ENCODE measurements at places on chromosomes 6 and 20.

GRCh38 chr20:17971300-17972013, 2.6 kb downstream of the MGME1 start:
- no peak for DNase-seq

GRCh38 chr6:143959927-143960326, 48.1 kb downstream of the PLAGL1 start:
- no peak for DNase-seq

DNA sequence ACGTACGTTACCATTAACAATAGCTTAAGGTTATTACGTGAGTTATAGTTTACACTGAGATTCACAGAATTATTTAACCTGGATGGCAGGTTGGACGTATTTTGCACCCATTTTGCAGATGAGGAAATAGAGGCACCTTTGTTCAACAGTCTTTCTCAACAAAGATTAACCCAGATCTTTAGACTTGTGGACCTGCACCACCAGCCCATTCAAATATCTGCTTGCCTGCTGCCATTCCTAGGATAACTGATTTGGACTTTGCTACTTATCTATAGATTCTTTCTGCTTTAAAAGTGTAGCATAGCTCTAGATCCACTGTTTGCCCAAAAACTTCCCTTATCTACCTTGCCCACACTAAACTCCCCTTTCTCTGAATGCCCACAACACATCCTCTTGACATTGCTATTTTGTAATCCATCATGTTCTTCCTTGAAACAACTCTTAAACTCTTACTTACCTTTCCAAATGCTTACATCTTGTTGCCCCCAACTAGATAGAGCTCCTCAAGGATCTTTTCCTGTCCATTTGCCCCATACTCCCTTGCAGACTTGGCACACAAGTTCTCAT, 56.4 kb upstream of the TNFAIP3 start:
- DNase-seq, result no peak

DNA sequence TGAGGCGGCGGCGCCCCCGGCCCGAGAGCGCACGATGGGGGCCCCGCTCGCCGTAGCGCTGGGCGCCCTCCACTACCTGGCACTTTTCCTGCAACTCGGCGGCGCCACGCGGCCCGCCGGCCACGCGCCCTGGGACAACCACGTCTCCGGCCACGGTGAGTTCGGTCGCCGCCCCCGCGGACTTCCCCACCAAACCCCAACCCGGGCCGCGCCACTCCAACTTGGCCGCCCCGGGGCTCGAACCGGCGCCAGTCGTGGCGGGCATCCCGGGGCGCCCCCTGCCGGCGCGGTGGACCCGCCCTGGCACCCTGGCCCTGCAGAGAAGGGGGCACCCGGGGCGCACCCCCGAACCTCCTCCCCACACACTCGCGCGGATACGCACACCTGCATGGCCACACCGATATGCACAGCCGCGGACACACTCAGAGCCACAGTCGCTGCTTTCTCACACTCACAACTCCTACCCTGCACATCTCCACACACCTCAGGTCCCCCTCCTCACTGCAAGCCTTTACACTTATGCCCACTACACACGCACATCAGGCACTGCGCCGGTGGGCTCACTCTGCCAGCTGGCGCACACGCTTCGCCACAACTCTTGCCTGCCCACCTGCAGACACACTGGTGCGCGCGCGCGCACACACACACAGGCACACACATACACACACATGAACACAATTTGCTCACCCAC, 535 bp downstream of the VSTM2L start:
- no peak for DNase-seq

GRCh38 chr6:41937861-41938574, 3.6 kb downstream of the CCND3 start:
- DNase-seq, result no peak

DNA sequence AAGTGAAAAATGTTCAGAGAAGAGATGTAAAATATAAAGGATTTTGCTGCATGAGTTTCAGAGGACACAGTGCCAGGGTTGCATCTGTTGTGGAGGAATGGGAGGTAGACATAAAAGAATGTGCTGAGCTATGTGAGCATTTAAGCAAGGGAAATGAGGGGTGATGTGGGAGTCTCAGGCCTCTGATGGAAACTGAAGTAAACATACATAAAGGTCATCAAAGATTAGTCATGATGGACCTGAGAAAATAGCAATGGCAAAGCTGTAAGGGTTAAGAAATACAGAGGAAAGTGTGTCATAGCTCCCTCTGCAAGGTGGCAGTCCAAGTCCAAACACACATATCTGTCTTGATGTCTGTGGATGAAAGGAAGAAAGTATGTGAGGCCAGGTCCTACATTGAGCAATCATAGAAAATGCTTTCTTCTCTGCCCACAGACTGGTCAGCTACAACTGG, 306.6 kb upstream of the ECI2 start:
- DNase-seq, result no peak

- DNase-seq, result no peak
Observed at GRCh38 chr6:108295676-108296075, 822 bp downstream of the AFG1L start.

- no peak for DNase-seq
Observed at GRCh38 chr20:39429726-39430125, 467.6 kb downstream of the DHX35 start.

DNA sequence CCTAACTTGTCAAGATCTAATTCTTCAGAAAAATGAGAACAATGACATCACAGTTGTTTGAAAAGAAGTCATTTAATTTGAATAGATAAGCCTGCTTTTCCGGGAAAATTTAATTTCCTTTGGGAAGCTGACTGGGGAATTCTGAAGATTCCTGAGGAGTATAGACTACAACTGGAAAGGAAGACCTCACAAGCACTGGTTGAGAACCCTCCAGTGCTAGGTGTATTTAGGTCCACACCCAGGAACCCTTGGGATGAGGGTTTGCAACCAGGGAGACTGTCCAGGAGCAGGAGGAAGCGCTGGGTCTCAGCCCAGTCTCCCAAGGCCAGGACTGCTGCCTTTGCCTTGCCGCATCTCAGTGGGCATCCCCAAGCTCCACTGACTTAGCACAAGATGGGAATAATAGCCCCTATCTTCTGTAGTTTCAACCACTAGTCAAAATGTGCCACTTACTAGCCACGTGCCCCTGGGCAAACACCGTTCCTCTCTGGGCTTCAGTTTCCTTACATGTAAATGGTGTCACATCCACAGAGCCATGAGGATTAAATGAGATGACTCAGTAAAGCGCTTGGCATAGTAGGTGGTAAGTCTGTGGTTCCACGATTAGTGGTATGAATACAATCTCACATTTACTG, 6.9 kb upstream of the CD93 start:
- no peak for DNase-seq

DNA sequence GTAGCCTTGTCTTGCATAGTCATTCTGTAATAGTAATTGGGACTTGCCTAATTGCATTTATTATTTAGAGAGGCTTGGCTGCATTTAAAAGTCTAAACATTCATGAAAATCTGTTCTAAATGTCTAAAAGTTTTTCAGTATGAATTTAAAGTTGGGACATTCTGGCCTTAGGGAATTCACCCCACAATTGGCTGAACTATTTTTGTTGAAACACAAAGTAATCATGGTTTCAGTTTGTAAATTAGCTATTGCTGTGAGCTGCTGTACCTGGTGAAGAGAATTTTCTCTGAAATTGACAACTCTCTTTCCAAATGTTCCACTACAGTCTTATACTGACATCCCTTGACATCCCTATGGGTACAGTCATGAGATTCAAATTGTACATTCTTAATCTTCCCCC, 253.0 kb downstream of the FARS2 start:
- DNase-seq, result no peak

DNA sequence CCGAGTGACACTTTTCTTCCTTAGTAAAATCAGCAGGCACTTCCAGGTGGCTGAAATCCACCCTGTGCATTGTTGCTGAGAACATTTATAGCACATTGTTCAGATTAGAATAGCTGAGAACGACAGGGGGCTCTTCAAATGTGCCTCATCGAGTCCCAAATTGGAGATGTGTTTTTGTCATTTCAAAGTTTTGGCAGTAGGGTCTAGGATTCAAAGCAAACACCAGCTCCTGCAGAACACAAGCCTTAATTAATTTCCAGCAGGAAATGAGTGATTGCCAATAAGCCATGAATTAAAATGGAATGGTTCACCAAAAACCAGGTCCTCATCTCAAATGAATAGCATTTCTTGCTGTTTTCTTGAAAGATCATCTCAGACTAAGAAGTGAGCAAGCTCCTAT, 171.6 kb downstream of the PLCB1 start:
- DNase-seq, result no peak

- no peak for DNase-seq
Observed at GRCh38 chr6:158283304-158283980, 28.8 kb upstream of the TULP4 start.

GRCh38 chr20:61130156-61130555, 121.9 kb upstream of the CDH4 start:
- DNase-seq, result no peak

DNA sequence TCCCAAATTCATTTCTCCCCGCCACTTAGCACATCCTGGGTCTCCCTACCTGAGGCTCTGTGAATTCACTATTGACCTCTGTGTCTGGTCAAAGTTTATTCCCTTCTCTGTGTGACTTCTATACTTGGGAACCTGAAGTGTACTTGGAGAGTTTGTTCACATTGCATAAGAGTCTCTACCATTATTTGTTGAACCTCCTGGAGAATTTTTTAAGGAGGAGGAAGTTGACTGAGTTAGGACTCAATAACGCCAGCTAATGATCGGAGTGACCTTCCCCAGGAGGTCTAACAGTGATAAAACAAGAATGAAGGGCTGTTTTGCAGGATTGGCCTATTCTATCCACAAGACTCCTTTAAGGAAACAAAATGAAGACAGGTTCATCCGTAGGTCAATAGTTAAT, 23.6 kb downstream of the STMND1 start:
- no peak for DNase-seq

DNA sequence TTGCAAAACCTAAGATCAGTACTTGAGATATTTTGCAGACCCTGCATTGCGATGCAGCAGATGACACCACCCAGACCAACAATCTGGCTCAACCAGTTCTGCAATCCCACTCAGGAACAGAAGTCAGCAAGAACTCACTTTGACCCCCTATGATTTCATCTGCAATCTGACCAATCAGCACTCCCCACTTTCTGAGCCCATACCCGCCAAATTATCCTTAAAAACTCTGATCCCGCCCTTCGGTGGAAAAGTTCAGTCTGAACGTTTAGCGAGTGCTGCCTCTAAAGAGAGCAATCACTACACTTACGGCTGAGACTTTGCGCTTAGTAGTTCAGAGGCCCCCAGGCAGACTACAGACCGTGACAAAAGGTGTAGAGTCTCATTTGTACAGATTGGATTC, 17.3 kb upstream of the KIAA1586 start:
- DNase-seq, result no peak

DNA sequence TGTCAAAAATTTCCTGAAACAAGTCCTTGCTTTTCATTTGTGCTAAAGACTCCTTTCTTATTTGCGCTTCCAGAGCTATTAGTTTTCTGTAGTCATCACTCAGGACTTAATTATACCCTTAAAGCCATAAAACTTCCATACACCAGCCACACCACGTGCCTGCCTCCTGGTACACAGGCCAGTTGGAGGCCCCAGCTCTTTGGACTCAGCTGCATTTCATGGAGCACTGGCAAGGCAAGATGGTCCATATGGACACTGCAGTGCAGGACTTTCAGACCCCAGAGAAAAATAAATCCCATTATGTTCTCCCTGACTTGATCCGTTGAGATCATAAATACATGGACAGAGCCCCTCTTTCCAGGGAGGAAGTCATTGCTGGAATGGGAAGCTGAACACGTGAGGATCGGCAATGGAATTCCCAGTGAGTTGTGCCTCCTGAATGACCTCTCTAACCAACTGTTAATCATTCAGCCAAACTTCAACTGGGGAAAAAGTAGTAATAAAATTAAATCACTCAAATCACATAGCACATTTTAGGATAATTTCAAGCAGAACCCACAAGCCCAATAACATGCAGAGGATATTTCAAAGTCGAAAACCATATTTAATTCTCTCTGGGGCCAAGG, 173.1 kb downstream of the HACE1 start:
- no peak for DNase-seq

GRCh38 chr6:153058909-153059308, 56.4 kb upstream of the MTRF1L start:
- DNase-seq, result no peak

GRCh38 chr6:3732345-3733141, 19.0 kb downstream of the PXDC1 start:
- DNase-seq, result peak; percentile 65

GRCh38 chr20:6697228-6697972, 70.1 kb upstream of the BMP2 start:
- no peak for DNase-seq

GRCh38 chr6:26660000-26660361, 435 bp upstream of the ZNF322 start:
- DNase-seq, result no peak

DNA sequence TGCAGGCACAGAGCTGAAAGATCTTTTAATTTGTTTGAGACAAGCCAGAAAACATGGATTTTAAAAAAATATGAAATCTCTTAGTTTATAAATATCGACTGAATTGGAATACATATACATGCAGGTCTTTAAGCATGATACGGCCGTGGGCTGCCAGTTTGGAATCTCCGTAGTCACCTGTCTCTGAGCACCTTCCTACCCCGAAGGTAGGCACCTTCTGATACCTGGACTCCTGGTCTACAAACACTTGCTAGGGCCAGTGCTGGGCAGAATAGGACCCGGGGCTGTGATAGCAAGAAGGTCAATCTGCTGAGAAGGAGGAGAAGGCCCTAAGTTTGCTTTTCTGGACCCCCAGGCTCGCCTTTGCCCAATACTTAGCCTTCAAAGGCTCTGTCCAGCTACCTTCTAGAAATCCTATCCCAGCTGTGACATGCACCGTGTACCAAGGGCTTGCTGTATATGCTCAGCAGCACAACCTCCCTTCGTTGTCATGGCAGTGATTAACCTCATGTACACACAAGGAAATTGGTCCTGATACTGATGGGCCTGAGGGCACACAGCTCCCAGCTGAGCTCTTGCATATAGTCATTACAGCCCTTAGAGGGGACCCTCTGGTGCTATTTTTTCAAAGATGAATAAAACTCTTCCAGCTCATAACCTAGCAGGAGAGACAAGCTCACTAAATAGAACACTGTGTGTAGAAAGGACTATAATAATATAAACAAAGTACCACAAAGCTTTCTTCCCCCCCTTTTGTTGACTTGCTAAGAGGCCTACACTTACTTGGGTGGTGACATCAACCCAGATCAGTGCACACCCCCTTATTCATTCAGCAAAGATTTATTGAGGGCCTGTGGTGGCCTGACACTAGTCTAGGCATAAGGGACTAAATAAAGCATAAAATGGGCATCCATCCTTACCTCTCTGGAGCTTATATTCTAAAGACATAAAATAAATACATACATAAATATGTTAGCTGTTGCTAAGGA, 17.7 kb downstream of the SNPH start:
- DNase-seq, result no peak

GRCh38 chr20:46798430-46798829, 89.0 kb downstream of the SLC2A10 start:
- DNase-seq, result no peak

DNA sequence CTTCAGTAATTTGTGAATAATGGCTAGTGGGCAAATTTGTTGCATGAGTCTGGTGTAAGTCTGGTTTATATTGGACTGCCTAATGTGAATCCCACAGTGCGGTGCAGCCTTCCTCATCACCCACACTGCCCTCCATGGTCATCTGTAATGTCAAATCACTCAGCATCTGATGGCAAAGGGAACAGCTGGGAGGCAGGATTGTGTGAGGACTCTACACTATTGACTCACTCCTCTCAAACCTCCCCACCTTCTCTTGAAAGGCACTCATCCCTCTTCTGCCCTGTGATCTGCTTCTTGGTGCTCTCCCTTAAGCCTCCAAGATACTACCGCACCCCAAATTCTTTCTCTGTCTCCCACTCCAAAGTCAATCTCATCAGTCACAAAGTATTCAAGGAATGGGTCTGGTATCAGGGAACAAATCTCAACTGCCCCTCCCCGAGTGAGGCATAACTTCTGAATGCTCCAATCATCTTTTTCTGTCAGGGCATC, 146.0 kb upstream of the BEND6 start:
- no peak for DNase-seq

All from nucleus accumbens (tissue), 56 donors.